ENCODE measurements at places on chromosomes 1 and 21.
A peak's percentile ranks its signal among the peaks of the same experiment; 100 is the strongest.

DNA sequence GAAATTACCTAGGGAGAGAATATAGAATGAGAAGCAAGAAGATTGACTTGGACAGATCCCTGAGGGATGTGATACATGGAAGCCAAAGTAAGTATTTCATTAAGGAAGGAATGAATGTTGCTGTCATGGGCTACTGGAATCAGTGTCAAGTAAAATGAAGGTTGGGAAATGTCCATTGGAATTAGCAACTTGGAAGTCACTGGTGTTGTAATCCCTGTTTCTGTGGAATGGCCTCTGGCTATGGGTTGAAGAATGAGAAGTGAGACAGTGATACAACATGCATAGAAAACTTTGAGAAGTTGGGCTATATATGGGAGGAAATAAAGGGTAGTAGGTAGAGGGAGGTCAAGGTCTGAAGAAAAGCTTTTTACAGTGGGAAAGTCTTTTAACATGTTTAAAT is 54.7 kb downstream of the CCDC18 start:
- no peak for DNase-seq

GRCh38 chr1:182086136-182086535 is 24.6 kb upstream of the ZNF648 start:
- no peak for DNase-seq

DNA sequence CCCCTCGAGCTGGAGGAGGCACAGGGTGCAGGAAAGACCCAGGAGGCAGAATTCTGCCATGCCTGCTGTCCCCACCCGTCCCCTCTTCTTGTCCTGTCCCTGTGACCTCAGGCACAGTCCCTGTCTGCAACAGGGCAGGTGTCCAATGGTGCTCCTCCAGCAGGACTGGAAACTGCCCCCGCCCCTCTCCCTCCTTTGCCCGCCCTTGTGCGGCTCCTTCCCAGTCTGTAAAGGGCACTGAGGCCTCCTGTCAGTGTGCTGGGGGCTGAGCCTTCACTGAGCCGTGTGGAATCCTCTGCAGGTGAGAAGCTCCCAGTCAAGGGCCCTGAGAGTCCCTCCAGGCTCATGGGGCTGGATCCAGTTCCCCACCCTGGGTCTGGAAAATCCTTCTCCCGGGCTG is 28.9 kb downstream of the PRDM16 start:
- DNase-seq: no peak

- peak; percentile 54 for DNase-seq
These were observed 7.5 kb downstream of the COL9A2 start for GRCh38 chr1:40309374-40310128.

GRCh38 chr1:40385437-40386358 is 12.2 kb downstream of the SMAP2 start:
- no peak for DNase-seq

DNA sequence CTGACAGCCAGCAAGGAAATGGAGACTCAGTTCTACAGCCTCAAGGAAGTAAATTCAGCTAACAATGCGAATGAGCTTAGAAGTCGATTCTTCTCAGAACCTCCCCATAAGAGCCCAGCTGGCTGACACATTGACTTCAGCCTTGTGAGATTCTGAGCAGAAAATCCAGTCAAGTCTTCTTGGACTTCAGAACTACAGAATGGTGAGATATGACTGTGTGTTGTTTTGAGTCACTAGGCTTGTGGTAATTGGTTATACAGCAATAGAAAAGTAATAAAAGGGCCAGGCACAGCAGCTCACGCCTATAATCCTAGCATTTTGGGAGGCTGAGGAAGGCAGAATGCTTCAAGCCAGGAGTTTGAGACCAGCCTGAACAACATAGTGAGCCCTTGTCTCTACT is 161.8 kb upstream of the IVNS1ABP start:
- DNase-seq: no peak

GRCh38 chr21:40841524-40842196 is 5.3 kb downstream of the DSCAM start:
- DNase-seq: no peak

GRCh38 chr1:152533327-152533938 is 19.2 kb downstream of the CRCT1 start:
- DNase-seq: no peak

DNA sequence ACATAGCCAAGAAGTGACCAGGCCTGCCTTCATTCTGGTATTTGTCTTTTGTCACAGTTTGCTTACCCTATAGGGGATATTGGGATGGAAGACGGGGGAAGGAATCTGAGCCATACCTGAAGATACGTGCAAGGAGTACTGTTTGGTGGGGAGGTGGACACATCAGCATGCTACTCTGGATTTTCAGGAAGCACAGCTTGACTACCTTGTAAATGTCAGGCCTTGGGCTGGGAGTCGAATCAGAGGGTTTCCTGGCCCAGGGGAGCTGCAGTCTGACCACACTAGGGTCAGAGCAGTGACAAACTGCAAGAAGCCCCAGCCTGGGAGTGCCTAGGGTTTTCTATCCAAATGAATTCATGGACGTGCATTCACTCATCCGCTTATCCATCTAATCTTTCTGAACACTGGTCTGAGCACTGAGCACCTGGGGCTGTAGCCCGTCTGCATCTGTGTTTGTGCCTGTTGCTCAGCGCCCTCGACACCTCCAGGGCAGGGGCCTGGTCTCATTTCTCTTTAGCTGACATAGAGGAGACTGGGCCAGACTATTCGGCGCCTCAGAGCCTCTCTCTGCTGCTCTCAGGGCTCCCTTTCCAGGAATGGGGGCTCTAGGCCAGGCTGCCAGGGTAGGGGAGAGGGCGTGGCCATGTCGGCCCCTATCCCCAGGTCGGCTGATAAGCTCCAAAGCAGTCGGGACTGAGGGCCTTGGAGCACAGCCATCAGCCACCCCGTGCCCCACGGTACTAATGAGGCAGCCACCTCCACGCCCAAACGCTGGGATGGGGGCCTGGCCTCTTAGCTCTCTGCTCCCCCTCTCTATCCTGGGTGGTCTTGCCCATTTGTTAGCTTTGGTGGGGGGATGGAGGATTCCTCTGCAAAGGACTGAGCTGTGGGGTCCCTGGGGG is 47.0 kb upstream of the SLC2A1 start:
- no peak for DNase-seq

- DNase-seq: no peak
These were observed 15.3 kb upstream of the FHAD1 start for GRCh38 chr1:15231714-15232201.

DNA sequence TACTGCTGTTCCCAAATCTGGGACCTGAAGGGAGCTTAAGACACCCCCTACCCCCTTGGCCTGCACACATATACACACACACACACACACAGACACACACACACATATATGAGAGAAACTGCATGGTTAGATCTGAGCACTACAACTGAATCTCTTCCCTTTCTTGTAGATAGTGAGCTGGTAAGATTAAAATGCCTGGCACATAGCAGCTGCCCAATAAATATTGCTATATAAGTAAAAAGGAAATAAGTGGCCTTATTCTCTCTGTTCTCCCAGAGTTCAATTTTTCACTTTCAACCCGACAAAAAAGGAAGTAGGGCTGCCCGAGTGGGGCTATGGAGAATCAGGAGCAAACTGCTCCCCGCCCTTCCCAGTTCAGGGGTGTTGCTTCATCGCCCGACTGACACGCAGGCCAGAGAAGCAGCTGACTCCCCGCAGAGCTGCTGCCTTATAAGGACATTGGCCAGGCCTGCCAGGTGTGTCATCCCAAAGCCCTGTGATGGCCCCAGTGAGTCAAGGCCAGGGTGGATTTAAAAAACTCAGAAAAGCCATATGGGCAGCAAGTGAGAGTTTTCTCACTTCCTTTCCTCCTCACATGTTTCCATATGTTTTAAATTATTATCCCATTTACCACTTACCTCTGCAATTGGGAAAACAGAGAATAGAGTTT is 106.5 kb upstream of the SLC44A3 start:
- DNase-seq: peak; percentile 24

DNA sequence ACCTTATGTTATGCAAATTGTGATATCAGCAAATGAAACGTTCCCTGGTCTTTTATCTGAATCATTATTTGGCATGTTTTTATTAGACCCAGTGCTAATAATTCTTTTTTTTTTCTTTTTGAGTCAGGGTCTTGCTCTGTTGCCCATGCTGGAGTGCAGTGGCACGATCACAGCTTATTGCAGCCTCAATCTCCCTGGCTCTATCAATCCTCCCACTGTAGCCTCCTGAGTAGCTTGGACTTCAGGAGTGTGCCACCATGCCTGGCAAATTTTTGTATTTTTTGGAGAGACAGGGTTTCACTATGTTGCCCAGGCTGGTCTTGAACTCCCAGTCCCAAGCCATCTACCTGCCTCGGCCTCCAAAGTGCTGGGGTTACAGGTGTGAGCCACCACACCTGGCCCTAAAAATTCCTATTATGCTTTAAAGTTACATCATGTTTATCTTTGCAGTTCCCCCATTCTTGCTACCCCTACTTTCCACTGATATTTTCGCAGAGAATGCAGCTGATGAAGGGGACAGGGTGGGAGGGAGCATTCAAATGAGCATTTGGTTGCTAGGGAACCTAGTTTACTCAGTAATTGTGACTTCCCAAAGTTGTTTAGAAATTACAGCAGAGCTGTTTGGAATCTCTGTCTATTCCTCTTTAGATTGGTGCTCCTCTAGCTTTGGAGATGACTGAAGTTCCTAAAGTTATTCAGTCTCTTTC is 18.4 kb downstream of the C1orf21 start:
- no peak for DNase-seq

DNA sequence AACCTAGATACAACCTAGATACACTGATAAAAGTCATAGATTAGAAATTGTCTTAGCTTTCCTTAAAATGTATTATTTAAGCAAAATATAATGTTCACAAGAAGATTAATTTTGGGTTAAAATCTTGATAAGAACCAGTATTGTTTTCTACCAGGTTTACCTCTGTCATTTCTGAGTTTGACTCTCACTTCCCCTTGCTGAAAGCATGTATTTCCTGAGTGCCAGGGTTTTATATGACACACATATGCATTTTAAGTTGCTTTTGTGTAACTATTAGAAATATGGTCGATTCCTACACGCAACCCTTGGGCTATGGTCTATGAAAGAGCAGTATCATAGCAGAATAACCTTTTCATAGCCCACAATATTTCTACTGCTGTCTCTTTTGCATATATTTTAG is 351.7 kb downstream of the ZP4 start:
- no peak for DNase-seq

- no peak for DNase-seq
These were observed 7.4 kb downstream of the YTHDF2 start for GRCh38 chr1:28744184-28744583.

- no peak for DNase-seq
These were observed 45.5 kb downstream of the TNFSF4 start for GRCh38 chr1:173161510-173162221.

DNA sequence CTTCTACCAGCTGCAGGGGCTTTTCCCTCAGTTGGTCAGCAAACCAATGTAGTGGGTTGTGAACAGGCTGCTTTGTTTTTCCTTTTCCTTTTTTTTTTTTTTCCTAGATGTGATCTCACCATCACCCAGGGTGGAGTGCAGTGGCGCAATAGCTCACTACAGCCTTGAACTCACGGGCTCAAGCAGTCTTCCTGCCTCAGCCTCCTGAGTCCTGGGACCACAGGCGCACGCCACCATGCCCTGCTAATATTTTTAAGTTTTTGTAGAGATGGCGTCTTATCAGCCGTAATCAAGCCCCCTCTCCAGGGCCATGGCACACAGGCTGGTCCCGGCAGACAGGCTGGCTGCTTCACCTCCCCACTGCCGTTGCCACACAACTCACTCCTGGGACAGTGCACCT is 3.4 kb upstream of the TRIM11 start:
- DNase-seq: no peak

- no peak for DNase-seq
These were observed 16.0 kb downstream of the RRP1 start for GRCh38 chr21:43805275-43805800.

- peak; percentile 3 for DNase-seq
These were observed 99.5 kb downstream of the CC2D1B start for GRCh38 chr1:52266507-52266906.

DNA sequence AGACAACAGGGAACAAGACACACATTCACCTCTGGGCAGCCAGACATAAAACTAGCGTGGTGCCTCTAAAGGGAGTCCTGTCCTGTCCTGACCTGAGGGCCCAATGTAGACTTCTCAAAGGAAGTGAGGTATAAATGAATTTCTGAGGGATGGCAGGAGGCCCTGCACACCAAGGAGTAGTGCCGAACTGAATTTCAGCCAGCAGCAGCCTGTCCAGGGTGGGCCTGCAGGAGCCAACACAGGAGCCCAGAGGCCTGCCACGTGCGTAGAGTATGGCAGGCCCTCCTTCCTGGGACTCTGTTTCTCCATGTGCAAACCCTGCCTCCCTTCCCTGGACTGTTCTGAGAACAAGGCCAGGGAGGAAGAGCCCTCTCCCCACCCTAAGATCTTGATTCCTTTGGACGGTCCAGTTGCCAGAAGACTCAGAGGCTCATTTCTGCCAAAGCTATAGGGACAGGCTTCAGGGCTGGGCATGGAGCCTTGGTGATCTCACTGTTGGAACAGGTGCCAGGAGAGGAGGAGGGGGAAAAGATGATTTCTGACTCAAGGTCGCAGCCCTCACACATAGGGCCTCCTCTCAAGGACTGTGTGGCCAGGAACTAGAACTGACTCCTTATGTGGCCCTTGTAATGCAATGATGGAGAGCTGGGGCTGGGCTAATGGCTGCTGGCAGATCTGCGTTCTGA is 1.8 kb upstream of the FABP3 start:
- no peak for DNase-seq

GRCh38 chr1:66607458-66607857 is 73.5 kb downstream of the SGIP1 start:
- DNase-seq: no peak

DNA sequence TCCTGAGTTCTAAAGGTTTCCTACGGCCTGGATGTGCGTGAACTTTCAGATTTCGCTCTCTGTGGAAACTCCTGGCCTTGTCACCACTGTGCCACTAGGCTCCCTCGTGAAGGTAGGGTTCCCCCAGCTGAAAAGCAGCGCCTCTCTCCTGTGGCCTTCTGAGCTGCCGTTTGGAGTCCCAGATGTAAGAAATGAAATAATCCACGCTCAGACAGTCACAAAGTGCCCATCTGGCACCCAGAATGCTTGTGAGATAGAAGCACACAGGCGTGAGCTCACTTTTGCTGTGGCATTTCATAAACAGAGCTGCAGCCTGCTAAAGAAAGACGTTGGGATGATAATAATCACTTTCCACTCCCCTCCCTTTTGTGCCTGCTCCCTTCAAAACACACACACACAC is 65.8 kb downstream of the LMO4 start:
- no peak for DNase-seq

- no peak for DNase-seq
These were observed 7.7 kb upstream of the LMNA start for GRCh38 chr1:156106624-156107488.

- no peak for DNase-seq
These were observed 177.6 kb upstream of the OLFM3 start for GRCh38 chr1:102174259-102174863.

DNA sequence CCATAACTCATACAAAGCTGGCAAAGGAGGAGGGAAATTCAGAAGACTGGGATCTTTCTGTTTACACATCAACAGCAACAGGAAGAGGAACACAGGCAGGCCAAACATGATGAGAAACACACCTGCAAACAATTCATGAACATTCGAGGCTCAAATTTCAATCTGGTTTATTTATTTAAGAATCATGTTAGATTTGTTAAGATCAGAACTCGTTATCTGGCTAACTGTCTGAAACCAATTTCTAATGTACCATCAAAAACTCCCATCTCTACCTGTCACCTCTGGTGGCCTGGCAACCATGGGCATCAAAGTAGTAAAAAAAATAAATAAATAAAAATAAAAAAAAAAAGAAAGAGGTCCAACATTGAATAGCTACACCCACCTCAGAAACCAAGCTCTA is 9.8 kb downstream of the LBR start:
- no peak for DNase-seq

- DNase-seq: no peak
These were observed 8.7 kb upstream of the DUSP12 start for GRCh38 chr1:161740921-161741320.
